ENCODE measurements at places on chromosomes 11 and 22.

GRCh38 chr22:38490915-38491314, 15.2 kb downstream of the DDX17 start:
- DNase-seq: no peak

- no peak for DNase-seq
These were observed 10.2 kb downstream of the C11orf96 start for GRCh38 chr11:43952401-43953342.

GRCh38 chr11:121553806-121554205, 101.0 kb upstream of the SORL1-AS1 start:
- DNase-seq: no peak

DNA sequence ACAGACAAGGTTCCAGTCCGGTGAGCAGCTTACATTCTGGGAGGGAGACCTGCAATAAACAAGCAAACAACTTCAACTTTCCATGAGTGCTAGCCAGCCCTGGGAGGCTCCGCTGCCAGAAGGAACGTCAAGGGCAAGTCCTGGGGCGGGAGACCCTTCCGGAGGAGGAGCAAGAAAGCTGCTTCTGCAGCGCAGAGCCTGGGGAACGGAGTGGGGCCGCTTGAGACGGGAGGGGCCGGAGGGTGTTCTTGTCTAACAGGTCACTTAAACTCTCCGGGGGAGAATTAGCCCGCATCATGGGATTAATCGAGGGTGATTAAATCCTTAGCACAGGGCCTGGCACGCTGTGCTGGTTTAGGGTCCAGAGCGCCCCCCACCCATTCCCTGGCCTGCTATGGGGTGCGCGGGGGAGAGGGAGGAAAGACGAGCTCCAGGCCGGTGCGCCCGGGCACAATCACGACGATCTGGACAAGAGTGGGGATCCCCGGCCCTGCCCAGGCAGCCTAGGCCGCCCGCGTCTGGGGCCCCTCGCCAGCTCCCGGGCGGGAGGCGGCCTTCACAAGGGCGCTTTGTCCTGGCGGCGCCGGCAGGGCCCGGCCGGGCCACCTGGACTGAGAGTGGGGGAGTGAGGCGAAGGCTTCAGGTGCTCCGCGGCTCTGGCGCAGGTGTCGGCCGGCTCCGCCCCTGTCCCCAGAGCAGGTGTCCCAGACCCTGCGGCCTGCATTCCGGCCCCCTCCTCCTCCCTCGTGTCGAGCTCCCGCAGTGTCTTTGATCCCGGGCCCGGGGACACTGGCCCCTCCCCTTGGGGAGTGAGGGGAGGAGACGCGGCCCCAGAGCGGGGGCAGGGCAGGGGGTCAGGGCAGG, 663 bp upstream of the LARGE2 start:
- DNase-seq: peak; percentile 48

DNA sequence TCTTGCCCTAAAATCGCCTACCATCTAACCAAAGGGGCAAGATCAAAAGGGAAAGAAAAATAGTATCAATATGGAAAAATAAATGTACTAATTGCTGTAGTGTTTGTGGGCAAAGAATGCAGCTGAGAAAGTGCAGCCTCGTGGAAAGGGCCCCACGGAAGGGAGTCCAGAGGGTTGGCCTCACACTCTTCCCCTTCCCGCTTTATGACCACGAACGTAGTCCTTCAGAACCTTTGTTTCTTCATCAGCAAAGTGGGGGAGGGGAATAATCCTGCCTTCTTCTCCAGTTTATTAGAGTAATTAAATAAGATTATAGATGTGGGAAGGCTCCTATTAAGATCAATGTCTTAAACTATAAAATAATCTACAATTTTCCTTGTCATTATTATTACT, 41.0 kb downstream of the FLI1 start:
- no peak for DNase-seq

DNA sequence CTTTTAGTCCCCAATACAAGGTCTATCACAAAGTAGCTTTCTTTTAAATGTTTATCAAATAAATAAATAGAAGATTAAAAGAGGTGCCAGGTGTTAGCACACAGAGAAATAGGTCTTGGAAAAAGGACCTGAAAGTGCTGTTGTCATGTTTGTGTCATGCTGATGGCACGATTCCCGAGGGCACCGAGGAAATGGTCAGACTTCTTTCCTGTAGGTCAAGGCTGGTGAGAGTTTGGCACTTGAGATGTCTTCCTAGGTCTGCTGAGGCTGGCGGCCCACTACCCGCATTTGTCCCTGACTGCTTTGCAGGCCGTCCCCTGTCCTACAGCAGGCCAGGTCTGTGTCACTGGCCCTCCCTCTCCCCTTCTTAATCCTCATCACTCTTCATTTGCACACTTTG, 112.1 kb downstream of the ATXN10 start:
- no peak for DNase-seq

DNA sequence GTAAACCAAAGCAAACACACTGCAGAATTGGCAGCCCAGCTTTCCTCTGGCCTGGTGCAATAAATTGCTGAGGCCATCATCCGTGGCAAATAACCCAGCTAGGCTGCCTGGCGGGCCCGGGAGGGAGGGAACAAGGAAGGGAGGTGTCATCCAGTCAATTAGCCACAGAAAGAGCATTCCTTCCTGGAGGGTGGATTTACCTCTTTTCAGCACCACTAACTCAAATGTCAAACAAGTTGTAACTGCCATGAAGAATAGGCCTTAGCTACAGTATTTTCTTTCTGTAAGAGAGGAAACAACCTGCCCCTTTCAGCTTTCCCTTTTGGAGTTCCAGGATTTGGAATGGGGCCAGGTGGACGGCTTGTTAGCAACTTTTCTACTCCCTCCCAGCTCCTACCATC, 163.8 kb upstream of the BDNF start:
- DNase-seq: no peak

DNA sequence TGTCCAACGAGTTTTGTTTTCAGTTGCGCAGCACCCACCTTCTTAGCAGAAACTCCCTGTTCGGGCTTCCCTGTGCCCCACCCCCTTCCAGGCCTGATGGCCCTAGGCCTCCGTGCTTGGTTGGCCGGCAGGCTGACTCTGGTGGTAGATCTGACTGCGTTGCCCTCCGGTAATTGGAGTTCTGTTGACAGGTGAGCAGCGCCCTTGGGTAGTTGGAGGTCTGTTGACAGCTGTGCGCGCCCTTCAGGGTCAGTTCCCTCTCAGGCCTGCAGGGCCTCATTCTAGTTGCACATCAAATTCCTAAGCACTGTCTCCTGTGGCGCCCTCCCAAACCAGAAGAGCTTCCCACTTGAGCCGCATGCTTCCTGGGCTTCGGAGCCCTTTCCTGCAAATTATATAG, 776 bp downstream of the DGCR6 start:
- DNase-seq: no peak
